ENCODE measurements at places on chromosomes 7 and 10. TPM values are rescaled to one million over a fixed set of nuclear protein-coding genes. Genes with fewer than 3 reads are reported as not detected.

DNA sequence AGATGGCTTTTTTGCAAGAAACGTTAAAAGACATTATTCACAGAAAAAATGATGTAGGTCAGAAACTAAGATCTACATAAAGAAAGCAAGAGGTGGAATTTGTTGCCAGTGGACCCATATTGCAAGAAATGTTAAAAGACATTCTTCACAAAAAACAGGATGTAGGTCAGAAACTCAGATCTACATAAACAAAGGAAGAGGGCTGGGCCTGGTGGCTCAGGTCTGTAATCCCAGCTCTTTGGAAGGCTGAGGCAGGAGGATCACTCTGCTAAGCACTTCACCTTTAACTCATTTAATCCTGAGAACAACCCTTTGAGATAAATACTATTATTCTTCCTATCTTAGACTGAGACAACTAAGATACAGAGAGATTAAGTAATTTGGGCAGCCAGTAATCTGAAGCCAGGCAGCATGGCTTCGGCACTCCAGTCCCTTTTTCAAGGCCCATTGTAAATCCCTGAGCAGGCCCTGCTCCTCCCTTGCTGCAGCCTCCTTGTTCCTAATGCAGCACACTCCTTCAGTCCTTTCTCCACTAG, 11.6 kb downstream of the ZFAND4 start:
- DNase-seq, result no peak

DNA sequence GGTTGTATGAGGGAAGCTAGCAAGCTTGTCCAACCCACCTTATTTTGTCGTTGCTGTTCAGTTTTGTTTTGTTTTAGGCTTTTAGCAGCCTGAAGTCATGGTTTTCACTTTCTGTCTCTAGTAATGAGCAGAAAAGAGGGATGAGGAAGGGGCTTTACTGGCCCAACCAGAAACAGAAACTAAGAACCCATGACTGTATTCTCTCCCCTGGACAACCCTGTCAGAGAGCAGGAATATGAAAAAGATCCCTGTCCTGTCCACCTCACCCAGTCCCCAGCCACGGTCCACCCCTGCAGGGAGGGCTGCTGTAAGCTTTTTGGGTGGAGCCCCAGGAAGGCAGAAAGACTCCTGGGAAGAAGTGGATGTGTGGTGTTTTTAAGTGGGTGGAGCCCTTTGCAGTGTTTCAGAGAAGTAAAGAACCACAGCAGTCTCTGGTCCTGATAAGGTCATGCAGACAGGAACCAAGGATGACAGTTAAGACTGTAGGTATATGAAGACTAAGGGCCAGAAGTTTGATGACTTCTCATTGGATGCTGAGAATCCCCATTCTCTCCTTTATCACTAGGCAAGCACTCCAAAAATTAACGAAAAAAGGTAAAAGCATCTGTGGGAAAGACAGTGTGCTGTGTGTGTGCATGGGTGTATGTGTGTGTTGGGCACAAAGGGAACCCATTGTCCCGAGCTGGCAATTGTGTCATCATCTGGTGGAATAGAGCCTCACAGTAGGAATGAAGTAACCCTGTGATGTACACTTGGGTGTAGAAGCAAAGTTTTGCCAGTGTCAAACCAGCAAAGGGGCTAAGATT, 13.8 kb downstream of the MRPL32 start:
- no peak for DNase-seq

DNA sequence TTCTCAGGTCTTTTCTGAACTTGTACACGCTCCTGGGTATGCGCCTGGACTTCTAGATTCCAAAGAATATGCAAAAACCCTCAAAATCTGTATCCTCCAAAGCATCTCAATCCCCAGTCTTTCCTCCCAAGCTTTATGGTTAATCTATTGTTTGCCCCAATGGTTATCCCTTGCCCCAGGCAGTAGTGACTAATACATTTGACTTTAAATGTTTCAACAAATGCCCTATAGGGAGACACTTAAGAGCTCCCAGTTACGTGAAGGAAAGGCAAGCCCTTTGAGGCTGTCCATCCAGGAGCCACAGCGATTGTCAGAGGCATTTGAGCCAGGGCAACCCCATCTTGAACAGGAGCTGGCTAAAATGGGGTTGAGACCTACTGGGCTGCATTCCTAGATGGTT, 12.7 kb upstream of the FOXL3 start:
- no peak for DNase-seq

Gene DGKB
- 13.6 TPM for total RNA-seq

Gene THAP5
- total RNA-seq, result 40.0 TPM

All from spinal cord (tissue), 10 donors.